ENCODE measurements at places on chromosomes 11 and 22.

DNA sequence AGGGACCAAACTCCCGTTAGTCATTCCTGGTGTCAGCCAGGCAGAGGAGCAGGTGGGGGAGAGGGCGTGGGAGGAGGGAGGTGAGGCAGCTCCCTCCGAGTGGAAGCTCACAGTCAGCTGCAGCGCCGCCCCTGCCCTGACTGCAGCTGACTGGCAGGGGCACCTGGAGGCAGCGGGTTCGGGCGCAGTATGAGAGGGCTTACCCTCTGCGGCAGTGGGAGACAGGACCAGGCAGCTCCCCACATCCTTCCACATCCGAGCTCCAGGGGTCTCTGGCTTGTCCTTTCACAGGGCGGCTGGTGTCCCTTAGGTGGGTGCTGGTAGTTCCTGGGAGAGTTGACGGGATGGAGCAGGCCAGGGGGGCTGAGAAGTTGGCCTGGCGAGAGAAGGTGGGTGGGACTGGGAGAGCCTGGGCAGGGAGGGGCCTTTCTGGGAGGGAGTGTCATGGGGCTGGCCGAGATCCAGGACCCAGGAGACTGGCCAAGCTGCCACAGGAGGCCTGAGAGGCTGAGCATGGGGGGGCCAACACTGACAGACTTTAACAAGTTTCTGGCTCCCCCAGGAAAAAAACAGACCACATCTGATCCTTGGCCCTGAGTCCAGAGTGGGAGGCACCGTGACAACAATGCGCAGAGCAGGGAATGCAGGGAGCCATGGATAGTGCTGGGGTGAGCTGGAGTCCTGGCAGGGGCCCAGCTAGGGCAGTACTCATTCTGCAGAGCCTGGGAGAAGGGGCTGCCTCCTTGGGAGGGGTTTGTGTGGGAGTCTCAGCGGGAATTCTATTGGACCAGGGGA is 4.9 kb downstream of the ADORA2A start:
- no peak for DNase-seq

DNA sequence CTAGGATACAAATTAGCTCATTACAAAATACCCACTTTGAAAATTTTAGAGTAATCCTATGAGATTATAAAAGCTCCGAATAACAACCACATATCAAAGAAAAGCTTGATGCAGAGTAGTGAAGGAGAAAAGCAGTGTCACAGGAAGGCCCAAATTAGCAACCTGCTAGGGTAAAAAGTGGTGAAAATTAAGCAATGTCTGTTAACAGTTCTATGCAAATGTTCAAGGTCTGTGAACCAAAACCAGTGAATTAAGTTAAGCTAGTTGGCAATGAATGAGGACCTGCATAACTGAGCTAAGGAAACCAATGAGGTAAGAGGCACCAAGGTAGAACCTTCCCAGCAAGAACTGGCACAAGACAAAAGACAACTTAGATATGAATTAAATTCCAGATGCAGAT is 29.6 kb downstream of the PRDM10 start:
- no peak for DNase-seq

GRCh38 chr11:93199616-93200015 is 1.8 kb upstream of the SLC36A4 start:
- no peak for DNase-seq

DNA sequence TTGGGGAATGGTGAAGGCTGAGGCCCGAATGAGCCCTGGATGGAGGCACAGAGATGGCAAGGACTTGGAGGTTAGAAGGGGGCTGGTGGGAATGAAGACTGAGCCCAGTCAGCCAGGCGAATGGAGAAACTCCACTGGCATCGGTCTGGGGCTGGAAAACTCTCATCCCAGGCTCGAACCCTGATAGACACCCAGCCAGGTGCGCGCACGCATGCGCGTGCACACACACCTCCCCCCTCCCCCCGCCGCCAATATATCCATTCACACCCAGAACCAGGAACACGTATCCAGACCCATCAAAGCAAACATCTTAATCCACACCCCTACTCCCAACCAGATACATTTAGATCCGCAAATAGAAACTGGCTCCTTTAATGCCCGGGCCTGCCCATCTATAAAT is 139.3 kb downstream of the CEP164 start:
- DNase-seq = no peak

DNA sequence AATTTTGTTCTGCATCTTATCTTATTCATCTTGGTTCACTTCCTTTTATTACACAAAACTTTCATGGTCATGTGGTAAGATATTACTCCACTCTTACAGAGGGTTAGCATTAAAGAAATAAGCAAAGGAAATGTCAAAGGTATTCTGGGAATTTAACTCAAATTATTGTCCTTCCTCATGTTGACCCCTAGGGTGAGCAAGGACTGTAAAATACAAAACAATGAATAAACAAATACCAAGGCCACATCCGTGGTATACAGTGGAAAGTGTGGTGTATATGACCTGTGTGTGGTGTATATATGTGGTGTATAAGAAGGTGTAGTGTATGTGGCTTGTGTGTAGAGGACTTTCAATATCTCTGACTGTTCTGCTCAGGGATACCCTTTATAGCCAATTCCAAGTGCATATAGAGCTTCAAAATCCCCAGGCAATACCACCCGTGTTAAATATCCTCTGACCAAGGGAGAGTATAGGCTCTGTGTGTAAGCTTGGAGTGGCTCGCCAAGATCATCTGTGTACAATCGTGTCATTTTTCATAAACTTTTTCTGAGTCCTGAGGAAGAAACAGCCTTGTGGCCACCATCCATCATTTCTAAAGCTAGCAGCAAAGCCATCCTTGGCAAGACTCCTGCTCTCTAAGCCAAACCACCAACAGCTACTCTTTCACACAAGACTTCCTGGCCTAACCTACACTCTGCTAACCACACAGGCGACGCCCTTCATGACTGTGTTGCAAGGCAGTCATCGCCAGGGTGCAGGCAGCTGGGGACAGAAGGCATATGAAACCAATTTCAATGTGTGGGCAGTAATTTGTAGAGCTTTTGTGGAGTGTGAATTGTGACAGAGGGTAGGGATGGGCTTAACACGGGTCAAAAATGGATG is 548.0 kb downstream of the ETS1 start:
- DNase-seq = no peak

DNA sequence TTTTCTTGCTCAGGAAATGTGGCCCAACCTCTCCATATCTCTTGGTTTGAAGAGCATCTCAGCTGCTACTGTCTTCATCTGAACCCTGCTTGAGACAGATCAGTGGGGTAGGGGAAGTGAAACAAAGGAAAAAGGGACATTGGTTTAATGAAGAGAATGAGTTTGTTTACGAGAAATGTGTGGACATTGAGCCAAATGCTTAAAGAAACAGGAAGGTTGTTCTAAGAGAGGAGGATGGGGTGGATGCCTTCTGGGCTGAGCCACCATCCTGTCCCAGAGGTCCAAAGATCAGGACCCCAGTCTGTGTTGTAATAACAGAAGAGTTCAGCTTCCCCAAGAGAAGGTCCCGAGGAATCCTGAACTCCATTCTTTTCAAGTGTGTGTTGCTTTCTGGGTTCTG is 369.7 kb downstream of the INSC start:
- no peak for DNase-seq

DNA sequence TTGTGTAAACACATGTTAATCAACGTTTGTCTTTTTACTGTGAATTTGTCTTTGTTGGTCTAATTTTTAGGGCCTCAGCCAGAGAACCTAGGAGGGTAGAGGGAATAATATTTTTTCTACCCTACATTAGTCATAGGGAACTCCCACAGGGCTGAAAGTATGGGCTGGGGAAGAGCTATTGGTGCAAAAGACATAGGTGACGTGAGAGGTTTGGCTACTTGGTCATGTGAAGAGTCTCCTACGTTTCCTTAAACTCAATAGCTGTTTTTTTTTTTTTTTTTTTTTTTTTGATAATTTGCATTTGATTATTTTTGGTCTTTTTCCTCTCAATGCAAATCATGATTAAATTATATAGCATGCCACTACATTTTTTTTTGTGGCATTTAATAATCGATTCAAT is 15.9 kb upstream of the MMP7 start:
- no peak for DNase-seq

- no peak for DNase-seq
Measured at GRCh38 chr11:7292922-7293321, 41.2 kb downstream of the SYT9 start.

- DNase-seq = peak; percentile 69
Measured at GRCh38 chr11:126716456-126717083, 284.0 kb downstream of the KIRREL3 start.
